ENCODE measurements at places on chromosomes 5 and 9.

GRCh38 chr9:21056931-21057330 is 20.8 kb downstream of the IFNB1 start:
- DNase-seq: no peak

DNA sequence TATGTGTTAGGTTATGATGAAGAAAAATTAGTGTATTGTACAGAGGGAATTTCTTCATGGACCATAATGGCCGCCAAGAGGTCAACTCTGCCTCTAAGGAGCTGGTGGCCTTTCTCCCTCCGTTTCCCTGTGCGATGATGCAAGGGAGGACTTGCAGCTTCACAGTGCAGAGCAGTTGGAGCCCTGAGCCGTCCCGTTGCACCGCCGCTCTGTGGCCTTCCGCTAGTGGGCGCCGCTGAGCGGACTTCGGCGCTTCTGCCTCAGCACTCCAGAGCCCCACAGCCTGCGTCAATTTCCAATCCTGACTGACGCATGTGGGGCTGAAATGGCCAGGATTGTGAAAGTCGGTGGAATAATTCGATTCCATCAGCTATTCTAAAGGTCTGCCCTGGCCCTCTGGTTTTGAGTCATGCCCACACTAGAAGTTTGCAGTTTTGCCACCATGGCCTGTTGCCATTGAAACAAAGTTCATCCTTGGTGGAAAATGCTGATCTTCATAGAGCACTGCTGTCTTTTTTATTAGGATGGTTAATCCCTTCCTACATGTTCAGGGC is 22.7 kb upstream of the LECT2 start:
- DNase-seq: peak; percentile 38

GRCh38 chr5:55033568-55033967 is 9.5 kb downstream of the GZMK start:
- DNase-seq: peak; percentile 56

DNA sequence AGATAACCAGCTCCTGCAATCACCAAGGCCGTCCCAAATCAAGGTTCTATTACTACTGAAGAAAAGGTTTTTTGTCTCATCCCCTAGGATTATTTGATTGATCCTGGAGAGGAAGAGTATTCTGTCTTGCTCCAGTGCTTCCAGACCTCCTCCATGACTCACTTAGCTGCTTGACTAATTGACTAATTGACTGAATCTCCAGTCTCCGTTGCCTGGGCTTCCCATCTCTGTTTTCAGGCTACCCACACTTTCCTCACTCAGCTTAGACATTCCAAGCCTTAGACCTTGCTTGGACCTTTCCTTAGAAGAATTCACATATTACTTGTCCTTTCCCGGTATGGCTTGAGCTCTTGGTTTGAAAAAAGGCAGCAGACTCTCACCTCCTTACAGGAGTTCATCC is 60.6 kb downstream of the FRMD3 start:
- peak; percentile 10 for DNase-seq

DNA sequence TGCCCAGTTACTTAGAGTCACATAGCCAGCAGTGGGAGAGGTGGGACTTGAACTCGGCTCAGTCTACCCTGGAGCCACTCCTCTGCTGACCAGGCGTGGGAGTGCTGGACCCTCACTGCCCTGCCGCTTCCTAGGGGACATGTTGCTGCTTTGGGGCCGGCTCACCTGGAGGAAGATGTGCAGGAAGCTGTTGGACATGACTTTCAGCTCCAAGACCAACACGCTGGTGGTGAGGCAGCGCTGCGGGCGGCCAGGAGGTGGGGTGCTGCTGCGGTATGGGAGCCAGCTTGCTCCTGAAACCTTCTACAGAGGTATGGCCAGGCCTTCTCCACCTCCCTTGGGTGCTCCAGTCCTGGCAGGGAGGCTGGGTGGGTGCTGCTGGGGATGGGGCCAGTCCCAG is 3.4 kb upstream of the CACFD1 start:
- DNase-seq: no peak

- DNase-seq: no peak
Observed at GRCh38 chr5:158511454-158511853, 588.3 kb downstream of the EBF1 start.

GRCh38 chr9:130665431-130666392 is 1.3 kb downstream of the PRDM12 start:
- DNase-seq: no peak

DNA sequence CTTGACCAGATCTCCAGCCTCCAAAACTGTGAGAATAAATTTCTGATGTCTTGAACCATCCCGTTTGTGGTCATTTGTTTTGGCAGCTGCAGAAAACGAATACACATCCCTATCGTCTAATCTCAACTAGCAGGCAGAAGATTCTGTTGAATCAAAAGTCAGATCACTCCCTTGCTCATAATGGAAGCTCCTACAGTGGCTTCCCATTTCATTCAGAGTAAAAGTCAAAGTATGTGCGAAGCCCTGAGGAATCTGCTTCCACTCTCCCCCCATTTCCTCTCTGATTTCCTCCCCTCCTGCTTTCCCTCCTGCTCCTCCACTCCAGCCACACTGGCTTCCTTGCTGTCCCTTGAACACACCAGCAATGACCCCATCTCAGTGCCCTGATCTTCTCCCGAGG is 34.8 kb upstream of the SPOCK1 start:
- DNase-seq: no peak

DNA sequence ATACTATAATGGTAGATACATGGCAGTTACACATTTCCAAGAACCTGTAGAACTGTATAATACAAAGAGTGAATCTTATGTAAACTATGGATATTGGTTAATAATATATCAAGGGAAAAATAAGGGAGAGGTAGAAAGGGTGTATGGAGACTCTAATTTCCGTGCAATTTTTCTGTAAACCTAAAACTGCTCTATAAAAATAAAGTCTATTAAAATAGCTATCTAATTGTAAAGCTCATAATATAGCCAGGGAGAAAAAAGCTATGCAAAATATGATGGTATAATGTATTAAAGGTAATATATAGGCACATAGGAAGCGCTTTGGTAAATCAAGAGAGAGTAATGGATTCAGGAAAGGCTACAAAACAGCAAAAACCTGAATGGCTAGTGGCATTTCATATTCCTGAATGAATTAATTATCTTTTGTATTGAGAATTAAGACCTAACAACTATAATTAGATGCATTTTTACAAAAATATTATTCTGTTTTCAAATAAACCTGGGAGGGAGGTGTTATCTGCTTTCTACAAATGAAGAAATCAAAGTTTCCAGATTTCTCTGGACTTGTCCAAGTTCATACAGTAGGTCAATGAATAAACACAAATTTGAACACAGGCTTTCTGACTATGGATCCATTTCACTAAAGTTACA is 22.8 kb downstream of the ANXA1 start:
- no peak for DNase-seq

GRCh38 chr5:89283728-89284493 is 400.9 kb upstream of the MEF2C start:
- no peak for DNase-seq

DNA sequence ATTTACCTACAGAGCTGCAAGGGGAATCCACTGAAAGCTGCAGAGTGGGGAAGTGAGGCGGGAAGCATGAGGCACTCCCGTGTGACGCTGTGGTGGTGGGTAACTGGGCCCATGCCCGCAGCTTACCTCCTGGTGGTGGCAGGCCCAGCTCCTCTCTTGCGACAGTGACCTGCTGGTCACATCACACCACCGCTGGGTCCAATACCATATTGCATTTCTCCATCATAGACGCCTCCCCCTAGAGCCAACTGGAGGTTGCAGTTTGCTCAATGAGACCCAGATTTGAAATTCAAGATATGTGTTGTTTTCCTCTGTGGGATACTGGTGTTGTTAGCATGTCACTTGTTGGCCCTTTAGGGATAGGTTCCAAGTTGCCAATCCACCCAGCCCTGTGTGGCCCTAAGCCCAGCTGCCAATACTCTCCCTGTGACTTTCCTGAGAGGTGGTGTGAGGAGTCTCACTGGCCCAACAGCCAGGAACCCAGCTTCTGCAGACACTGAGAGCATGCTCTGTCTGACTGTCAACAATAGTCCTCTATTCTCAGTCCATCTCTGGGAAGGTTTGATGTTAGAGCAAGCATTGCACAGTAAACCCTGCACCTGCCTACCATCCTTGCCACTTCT is 428.3 kb downstream of the GADD45G start:
- DNase-seq: no peak

GRCh38 chr9:121645003-121645402 is 6.4 kb upstream of the DAB2IP start:
- DNase-seq: no peak

- DNase-seq: peak; percentile 51
Observed at GRCh38 chr5:169656125-169656901, 19.2 kb downstream of the DOCK2 start.

DNA sequence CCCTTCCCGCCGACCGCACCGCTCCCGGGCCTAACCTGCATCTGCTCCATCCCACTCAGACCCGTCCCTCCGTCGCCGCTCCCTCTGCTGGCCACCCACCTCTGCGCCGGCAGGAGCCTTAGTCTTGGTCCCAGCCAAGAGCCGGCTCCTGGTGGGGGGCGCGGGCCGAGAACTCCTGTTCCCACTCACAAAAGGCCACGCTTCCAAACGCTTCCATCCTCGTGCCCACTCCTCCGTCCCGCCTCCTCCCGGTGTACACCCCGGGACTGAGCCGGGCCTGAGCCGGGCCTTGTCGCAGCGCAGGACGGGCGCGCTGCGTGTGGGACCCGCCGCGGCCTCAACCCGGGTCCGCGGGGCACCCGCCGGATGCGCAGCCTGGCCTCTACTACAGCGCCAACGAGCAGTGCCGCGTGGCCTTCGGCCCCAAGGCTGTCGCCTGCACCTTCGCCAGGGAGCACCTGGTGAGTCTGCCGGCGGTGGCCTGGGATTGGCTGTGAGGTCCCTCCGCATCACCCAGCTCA is 7.5 kb downstream of the ADAMTS13 start:
- DNase-seq: peak; percentile 26

- no peak for DNase-seq
Observed at GRCh38 chr5:176401281-176402205, 13.0 kb downstream of the HIGD2A start.

DNA sequence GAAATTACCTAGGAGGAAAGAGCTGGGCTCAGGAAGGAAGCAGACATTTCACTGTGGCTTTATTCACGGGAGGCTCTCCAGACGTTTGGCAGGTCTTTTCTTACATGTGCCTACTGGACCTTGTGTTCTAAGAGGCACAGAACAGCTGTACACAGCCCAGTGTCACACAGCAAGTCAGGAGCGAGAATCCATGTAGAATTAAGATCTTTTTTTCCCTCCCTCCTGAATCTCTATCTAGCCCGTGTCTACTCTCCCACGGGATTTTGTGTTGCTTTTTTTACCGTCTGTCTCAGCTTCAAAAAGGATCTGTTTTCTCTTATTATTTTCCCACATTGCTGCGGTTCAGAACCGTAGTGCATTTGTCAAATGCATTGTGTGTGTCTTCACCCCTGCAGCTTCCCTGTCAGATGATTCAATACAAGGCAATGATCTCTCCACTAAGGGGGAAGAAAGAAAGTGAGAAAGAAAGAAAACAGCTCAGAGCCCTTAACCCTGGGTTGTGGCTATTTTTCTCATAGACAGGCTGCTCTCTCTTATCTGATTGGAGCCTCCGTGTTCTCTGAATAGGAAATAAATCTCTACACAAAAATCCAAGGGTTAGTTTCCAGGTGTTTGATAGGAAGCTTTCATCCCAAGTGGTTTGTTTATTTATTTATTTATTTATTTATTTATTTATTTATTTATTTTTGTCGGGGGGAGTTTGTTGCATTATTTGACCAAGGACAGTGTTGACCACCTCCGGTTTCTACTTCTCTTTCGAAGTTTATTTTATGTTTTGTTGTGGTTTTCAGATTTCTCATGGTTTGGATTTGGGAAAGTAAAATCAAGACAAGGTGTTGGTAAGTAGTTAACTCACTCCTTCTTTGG is 191.0 kb downstream of the NTRK2 start:
- no peak for DNase-seq

DNA sequence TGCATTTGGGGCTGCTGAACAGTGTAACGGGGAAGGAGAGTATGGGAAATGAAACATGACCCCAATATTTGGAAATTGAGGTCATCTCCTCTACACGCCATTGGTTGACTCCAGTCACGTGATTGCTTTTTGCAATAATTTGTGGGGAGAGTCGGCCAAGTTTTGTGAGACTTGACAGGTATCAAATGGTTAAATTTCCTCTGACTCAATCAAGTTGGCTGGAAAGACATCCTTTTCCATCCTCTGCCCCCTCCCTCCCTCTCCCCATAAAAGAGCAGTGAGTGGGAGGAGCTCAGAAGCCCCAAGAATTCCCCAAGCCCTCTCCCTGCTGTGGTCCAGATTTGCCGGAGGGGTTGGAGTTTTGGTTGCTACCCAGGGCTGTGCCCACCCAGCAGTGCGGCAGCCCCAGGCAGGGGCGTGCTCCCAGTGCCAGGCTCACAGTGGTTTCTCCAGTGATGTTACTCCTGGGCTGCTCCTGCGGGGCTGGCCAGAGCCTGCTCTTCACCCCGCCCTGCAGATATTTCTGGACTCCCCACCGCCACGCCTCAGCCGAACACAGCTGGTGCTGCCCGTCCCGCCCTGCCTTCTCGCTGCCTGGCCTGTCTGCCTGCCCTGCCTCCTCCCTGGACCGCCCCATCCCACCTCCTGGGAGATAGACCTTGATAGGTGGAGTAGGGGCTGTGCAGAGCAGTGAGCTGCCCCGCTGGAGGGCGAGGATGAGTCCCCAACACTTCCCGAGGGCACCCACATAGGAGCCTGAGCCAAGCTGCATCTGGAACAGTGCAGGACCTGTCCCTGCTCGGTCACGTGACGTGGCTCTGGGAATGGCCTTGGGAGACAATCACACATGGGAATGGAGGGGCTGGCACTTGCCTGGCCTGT is 3.4 kb downstream of the COL5A1 start:
- DNase-seq: peak; percentile 99

GRCh38 chr9:131263701-131264100 is 12.6 kb downstream of the FAM78A start:
- no peak for DNase-seq

- no peak for DNase-seq
Observed at GRCh38 chr5:127550652-127551409, 33.4 kb downstream of the PRRC1 start.

- no peak for DNase-seq
Observed at GRCh38 chr5:130316971-130317680, 412.9 kb downstream of the CHSY3 start.

GRCh38 chr9:21070171-21070571 is 7.6 kb downstream of the IFNB1 start:
- peak; percentile 97 for DNase-seq

GRCh38 chr9:72734631-72735030 is 213.2 kb downstream of the TMC1 start:
- DNase-seq: no peak

DNA sequence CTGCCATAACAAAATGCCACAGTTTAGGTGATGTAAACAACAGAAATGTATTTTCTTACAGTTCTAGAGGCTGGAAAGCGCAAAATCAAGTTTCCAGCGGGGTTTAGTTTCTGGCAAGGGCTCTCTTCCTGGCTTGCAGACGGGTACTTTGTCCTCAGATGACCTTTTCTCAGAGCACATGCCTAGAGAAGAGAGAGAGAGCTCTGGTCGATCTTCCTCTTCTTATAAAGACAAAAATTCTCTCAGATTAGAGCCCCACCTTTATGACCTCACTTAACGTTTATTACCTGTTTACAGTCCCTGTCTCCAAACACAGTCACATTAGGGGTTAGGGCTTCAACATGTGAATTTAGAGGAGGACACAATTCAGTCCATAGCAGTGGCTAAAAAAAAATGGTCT is 119.7 kb downstream of the CETN3 start:
- peak; percentile 14 for DNase-seq

- DNase-seq: no peak
Observed at GRCh38 chr5:1058083-1058945, 49.7 kb downstream of the NKD2 start.
